ENCODE measurements at places on chromosomes 1 and 21.
A peak's percentile ranks its signal among the peaks of the same experiment; 100 is the strongest.

GRCh38 chr1:15760520-15761211 is 2.1 kb downstream of the FBLIM1 start:
- no peak for DNase-seq

DNA sequence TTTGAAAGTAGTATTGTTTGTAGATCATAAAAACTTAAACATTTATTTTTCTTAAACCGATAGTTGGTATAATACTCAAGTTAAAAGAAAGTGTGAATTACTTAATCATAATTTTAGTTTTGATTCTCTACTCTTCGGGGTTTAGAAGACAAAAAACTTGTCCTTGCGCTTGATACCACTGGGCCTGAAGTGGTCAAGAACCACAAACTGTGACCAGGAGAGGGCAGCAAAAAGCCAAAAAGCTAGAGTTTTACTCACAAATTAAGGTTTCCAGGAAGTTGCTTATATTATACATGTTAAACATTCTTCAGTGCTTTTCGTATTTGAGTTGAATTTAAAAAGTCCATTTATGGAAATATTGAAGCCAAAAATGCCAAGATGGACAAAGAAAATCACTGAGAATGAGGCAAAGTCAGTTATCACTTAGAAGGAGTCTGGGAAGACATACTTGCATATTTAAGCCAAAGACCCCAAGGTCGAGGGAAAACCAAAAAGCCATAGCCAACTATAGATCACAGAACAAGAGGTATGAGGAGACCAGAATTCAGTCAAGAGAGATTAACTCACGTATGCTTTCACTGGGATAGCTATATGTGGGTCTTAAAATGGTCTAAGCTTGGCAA is 34.2 kb downstream of the EFCAB7 start:
- DNase-seq, result no peak

- DNase-seq, result no peak
These were observed 119.5 kb downstream of the DUSP10 start for GRCh38 chr1:221622389-221622788.

GRCh38 chr1:15324869-15325335 is 77.9 kb downstream of the FHAD1 start:
- no peak for DNase-seq

DNA sequence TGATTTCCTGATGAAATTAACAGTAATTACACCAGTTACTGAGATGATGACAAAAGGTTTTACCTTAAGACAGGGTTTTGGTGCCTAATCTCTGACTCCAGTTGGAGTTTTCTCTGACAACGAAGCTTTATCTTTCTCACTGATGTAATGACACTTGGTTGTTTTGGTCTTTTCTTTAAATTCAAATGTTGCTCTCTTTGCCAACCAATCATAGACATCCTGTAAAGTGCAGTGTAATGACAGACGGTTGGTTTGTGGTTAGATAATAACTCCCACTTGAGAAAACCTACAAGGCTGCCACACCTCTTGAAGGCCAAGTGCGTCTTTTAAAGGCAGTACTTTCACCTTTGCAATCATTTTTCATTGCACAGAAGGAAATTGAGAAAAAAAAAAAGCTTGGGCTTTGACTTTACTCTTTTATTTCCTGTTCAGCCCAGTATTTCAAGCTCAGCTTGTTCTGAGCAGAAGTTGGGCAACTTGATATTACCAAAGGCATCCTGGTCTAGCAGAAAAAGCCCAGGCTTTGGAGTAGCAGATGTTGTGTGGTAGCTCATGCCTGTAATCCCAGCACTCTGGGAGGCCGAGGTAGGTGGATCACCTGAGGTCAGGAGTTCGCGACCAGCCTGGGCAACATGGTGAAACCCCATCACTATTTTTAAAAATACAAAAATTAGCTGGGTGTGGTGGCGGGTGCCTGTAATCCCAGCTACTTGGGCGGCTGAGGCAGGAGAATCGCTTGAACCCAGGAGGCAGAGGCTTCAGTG is 14.9 kb downstream of the PDIK1L start:
- peak; percentile 85 for DNase-seq

DNA sequence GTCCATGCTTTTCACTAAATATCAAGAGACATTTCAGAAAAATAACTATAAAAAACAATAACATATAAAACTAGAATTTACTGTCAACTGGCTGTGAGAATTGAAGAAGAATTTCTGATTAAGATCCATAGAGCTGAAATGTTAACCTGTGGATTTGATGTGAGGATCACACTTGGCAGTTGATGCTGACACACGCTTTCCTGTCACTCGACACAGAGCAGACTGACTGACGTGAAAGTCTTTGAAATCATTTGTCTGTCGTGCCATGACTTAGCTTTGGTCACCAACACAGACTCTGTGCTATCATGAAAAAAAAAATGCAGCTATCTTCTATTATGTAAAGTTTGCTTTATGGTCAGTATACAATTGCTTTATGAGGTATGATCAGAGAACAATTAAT is 706.0 kb upstream of the ZP4 start:
- no peak for DNase-seq

GRCh38 chr1:82143108-82143833 is 342.5 kb downstream of the ADGRL2 start:
- no peak for DNase-seq

DNA sequence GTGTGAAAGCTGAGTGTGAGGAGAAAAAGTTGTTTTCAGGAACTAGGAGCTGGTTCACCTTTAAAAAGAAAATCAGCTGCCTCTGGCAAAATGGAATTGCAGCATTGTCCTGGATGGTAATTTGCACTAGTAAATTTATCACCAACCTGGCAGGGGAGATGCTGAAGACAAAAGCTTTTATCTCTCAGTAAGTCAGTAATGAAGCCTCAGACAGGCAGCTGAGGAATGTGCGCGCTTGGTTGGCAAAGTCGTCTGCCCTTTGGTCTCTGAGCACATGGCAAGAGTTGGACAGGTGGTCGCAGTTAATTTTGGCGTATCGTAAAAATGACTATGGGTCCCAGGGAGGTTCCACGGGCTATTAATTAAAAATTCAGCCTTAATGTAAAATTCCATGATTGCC is 131.9 kb downstream of the BACH1 start:
- no peak for DNase-seq

GRCh38 chr1:193785850-193786420 is 599.5 kb upstream of the B3GALT2 start:
- no peak for DNase-seq

DNA sequence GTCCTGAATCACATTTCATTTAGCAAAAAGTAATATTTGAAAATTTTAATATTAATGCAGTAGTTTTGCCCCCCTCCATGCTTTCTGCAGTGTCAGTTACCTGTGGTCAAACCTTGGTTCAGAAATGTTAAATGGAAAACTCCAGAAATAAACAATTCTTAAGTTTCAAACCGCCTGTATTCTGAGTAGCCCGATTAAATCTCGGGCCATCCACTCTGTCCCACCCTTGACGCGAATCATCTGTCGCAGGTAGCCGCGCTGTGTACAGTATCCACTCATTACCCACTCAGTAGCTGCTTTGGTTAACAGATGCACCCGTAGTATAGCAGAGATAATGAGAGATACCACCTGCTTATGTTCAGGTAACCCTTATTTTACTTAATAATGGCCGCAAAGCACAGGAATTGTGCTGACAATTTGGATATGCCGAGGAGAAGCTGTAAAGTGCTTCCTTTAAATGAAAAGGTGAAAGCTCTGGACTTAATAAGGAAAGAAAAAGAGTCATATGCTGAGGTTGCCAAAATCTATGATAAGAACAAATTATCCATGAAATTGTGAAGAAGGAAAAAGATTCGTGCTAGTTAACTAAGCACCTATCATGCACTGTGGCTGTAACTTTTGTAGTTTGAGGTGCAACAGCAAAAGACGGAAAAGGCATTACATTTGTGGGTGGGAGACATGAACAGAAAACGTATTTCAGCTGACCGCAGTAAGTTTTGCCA is 889 bp upstream of the SCYL3 start:
- DNase-seq, result no peak

DNA sequence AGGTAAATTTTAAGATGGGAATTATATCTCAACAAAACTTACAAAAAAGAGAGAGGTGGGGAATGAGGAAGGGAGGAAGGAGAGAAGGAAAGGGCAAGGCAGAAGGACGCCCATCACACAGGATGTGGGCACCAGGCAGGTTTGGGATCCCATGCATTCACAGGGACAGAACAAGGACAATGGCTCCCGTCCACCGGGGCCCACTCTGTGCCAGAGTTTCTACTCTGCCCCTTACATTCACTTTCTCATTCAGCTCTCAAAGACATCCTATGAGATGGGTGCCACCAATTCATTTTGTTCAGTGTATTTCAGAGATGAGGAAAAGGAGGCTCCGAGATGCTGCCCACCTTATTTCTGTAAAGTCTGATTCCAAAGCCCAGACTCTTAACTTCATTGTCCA is 7.4 kb downstream of the CLEC20A start:
- no peak for DNase-seq

DNA sequence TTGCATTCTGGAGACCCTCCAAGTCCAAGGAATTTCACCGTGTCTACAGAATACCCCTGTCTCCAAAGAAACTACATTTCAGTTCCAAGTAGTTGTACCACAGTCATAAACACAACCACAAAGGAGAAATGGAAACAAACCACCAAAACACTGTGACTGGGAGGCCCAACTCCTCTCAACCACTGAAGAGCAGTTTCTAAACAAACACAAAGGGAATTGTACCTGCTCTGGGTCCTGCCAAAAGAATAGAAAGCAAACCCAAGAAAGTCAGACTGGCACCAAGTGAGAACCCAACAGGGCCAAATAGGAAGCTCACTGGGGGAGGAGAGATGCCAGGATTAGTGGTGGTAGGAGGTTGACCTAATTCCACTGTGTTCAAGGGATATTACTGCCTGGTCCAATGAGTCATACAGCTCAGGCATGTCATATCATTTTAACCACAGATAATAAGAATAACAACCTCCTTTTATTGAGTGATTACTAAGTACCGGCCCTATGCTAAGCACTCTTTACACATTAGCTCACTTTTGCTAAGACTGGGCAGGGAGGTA is 123.9 kb upstream of the PPP2R5A start:
- peak; percentile 37 for DNase-seq

- peak; percentile 57 for DNase-seq
These were observed 25.0 kb downstream of the SZT2 start for GRCh38 chr1:43414634-43415223.

GRCh38 chr1:192284927-192285326 is 31.9 kb upstream of the RGS21 start:
- no peak for DNase-seq

- DNase-seq, result peak; percentile 17
These were observed 23.2 kb downstream of the PMVK start for GRCh38 chr1:154913273-154913672.

GRCh38 chr1:110630839-110631663 is 24.9 kb upstream of the KCNA2 start:
- DNase-seq, result peak; percentile 52

DNA sequence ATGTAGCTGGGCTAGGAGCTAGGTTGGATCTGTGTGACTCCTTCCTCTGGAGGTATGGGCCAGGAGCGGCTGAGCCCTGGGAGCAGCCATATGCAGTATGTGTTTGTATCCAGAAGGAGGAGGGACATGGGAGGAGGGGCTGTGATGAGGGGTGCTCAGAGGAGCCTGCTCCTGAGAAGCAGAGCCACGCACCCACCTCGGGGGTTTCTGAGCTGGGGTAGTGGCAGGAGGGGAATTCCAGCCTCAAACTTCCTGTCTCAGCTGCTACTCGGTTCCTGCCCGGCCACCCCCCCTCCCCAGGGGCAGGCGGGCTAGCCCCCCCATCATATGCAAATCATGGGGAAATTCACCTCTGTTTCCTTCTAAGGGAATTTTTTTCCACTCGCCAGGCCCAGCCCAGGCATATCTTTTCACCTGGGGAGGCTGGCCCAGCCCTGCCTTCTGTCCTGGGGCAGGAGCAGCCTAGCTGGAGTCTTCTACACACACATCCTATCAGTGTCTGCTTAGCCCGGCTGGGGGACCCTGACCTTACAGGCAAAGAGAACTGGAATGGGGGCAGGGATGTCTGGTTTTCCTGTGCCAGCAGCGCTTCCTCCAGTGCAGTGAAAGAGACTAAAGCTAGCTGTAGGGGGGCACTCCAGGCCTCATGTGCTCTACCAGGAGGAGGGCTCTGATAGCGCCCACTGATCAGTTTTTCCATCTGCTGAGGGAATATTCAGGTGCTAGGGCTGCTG is 3.0 kb downstream of the ZC3H12A start:
- DNase-seq, result peak; percentile 39

- no peak for DNase-seq
These were observed 2.9 kb downstream of the CLDN14 start for GRCh38 chr21:36477001-36477400.

Data from NCI-H2029 (cell line).